ENCODE measurements at places on chromosomes 16 and 17.
A peak's percentile ranks its signal among the peaks of the same experiment; 100 is the strongest.

- DNase-seq = peak; percentile 55
These were observed 60.7 kb upstream of the ADCY9 start for GRCh38 chr16:4176906-4177417.

GRCh38 chr17:42782166-42783061 is 2.0 kb downstream of the WNK4 start:
- no peak for DNase-seq

- DNase-seq = no peak
These were observed 61.4 kb upstream of the TBX2 start for GRCh38 chr17:61338000-61338798.

GRCh38 chr16:89616623-89617022 is 3.2 kb downstream of the DPEP1 start:
- no peak for DNase-seq

DNA sequence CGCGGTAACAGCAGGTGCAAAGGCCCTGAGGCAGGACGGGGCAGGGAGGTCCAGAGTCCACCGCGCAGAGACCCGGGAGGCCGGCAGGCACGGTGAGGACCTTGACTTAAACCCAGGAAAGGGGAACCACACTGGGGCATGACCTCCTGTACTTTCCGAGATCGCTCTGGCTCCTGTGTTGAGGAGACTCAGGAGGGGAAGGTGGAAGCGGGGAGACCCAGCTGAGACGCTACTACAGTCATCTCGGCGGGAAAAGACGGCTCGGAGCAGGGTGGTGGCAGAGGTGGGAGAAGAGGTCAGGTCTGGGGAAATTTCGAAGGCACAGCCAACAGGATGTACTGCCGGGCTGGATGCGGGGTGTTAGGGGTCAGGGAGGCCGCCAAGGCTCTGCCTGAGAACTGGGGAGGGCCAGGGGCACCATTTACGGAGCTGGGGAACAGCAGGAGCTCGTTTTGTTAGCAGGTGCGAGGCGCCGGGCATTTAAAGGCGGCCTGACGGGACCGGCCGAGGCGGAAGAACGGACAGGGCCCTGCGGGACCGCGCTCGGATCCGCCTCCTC is 22.3 kb downstream of the NPTX1 start:
- no peak for DNase-seq

- DNase-seq = no peak
These were observed 22.2 kb upstream of the ATP2A3 start for GRCh38 chr17:3986270-3986938.

DNA sequence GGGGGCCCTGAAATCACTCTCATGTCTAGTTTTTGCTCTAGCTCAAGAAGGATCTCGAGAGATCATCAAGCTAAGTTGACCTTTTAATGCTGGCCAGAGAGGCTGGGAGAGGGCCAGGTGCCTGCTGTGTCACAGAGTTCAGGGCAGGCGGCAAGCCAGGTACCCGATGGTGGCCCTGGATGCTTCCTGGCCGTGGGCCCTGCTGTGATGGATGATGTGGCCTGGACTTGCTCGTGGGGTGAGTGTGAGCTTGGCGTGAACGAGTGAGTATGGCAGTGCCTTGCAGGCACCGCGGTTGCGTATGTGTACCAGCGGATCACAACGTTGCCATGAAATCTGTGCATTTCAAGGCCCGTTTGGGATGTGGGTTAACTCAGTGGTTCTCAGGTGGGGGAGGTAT is 7.4 kb downstream of the IRF8 start:
- DNase-seq = no peak

DNA sequence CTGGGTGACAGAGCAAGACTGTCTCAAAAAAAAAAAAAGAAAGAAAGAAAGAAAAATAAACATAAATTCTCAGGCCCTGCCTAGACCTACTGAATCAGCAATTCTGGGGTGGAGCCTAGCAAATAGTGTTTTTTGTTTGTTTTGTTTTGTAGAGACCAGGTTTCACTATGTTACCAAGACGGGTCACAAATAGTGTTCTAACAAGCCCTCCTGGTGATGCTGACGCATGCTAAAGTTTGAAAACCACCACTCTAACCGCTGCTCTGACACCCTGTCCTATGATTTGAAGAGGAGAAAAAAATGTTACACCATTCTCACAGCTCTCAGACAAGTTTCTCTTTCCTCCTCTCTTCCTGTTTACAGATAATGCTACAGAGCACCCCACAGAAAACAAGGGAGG is 1.5 kb downstream of the MRPL10 start:
- DNase-seq = no peak

DNA sequence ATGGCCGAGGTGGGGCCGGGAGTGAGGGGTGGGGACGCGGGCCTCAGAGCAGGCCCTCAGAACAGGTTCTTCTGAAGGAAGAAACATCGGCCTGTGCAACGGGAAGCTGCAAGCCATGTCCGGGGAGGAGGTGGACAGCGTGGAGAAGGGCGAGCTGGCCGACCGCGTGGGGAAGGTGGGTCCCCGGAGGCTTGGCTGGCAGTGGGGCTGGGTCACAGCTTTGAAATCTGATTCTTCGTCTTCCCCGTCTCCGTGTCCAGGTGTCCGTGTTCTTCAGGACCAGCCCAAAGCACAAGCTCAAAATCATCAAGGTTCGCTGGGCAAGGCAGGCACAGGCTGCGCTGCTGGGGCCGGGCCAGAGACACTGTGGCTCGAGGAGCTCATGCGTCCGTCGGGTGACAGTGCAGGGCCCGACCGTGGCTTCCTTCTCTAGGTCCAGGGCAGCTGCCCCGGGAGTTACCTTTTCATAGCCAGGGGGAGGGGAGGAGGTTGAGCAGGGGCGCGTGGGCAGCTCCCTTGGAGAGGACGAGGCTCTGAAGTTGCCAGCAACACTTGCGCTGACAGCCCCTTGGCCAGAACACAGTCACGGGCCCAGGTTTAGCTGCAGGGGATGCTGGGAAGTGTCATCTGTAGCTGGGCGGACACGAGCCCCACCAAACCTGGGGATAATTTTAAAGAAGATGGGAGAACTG is 51.3 kb downstream of the MEAK7 start:
- DNase-seq = no peak

- no peak for DNase-seq
These were observed 76.9 kb downstream of the RPA1 start for GRCh38 chr17:1906662-1907101.

DNA sequence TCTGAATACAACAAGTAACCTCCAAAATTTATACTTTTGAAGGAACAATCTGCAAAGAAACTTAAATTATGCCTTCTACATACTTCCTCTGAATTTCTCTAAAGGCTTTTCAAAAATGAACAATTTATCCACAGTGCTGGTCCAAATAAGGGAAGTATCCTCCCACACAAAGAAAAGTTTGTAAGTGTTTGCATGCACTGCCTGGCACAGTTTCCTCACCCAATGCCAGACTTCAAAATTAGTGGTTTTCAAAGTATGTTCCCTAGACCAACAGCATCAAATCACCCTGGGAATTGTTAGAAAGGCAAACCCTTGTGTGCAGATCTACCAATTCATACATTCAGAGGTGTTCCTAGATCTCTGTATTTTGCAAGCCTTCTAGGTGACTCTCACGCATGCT is 82.5 kb downstream of the PCTP start:
- DNase-seq = no peak

DNA sequence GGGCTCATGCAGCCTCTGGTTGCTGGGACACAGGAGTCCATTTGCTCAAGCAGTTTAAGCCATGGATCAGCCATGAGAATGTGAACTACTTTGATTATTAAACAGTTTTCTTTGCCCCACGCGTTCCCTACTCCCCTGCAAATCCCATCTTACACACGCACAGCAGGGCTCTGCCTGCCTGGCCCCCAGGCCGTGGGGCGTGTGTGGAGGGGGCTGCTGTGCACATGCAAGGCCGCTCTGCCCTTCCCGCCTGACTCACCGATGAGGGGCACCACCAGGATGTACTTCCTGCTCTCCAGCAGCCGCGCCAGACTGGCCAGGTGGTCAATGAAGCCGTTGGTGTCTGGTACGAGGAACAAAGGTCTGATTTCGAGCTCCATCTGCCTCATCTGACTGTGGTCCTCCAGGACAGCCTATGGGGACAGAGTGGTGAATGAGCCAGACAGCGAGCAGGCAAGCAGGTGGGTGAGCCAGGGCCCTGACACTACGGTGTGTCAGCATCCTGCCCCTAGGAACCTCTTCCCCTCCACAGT is 13.7 kb downstream of the HIC1 start:
- DNase-seq = no peak

GRCh38 chr16:70651524-70651923 is 5.2 kb downstream of the IL34 start:
- DNase-seq = no peak

All from NCI-H345 (cell line).